ENCODE measurements at places on chromosomes 7 and 10. TPM values are rescaled to one million over a fixed set of nuclear protein-coding genes. Genes with fewer than 3 reads are reported as not detected.

The RBM48 gene
- 19.0 TPM for total RNA-seq

GRCh38 chr7:53657586-53657985 is 622.2 kb downstream of the POM121L12 start:
- H3K4me1 ChIP-seq, result no peaks in the 10 kb centered on the region
- no peaks in the 10 kb centered on the region for H3K36me3 ChIP-seq
- H3K27me3 ChIP-seq, result no peaks in the 10 kb centered on the region
- no peak for DNase-seq

The PAX2 gene
- total RNA-seq, result not detected

The HOXA3 gene
- total RNA-seq, result not detected

The RADIL gene
- total RNA-seq, result 0.12 TPM

DNA sequence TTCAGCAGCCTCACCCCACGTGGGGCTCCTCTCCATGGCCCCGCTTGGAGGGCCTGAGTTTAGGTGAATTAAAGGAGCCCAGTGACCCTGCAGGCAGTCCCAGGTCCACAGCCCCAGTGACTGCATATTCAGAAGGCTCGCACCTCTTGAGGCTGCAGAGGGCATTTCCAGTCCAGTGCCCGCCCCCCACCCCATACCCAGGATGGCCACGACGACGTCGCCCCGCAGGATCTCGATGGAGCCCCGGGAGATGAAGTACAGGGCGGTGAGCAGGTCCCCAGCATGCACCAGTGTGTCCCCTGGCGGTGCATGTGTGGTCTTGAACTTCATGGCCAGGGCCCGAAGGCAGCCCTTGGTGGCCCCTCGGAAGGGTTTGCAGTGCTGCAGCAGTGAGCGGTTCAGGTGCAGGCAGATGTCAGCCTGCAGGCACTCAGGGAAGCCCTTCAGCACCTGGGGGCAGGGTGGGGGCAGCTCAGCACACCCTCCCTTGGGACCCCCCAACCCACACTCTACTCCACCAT is 28.1 kb downstream of the KCNH2 start:
- no peak for DNase-seq
- no peaks in the 10 kb centered on the region for H3K4me1 ChIP-seq
- H3K27me3 ChIP-seq, result peaks cover 23% of the 10 kb centered on the region
- H3K27ac ChIP-seq, result no peak overlapping the region
- no peak overlapping the region for H3K4me3 ChIP-seq
- no peaks in the 10 kb centered on the region for H3K36me3 ChIP-seq

The CDNF gene
- 0.94 TPM for total RNA-seq

DNA sequence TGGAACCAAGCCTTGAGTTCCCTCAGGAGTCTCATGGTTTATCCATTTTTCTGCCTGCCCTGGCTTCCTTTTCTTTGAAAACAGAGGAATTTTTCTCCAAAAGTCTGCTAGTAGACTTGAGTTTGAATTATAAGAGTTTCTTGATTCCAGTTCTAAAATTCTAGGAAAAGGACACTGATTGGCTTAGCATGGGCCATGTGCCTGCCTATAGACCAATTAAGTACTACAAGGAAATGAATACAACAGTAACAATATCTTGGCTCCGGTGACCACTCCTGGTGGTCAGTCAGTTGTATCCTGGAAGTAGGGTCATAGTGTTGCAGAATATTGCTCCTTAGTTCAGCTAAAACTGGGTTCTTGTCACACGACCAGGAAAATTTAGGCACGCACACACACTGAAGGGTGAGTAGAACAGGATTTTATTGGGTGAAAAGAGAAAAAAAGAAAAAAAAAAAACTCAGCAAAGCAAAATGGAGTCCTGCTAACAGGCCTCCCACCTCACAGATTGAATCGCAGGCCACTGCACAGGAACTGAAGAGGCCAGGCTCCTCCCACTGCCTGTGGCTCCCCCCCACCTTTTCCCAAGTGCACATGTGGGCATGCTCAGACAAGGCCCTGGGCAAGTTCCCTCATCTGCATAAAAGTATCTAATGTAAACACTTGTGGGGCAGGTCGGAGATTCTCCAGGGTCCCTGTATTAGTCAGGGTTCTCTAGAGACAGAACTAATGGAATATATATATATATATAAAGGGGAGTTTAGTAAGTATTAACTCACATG is 155.1 kb downstream of the LYZL1 start:
- H3K36me3 ChIP-seq, result peaks cover 14% of the 10 kb centered on the region
- H3K4me3 ChIP-seq, result no peak overlapping the region
- H3K27ac ChIP-seq, result no peak overlapping the region
- DNase-seq, result no peak
- H3K27me3 ChIP-seq, result no peaks in the 10 kb centered on the region

DNA sequence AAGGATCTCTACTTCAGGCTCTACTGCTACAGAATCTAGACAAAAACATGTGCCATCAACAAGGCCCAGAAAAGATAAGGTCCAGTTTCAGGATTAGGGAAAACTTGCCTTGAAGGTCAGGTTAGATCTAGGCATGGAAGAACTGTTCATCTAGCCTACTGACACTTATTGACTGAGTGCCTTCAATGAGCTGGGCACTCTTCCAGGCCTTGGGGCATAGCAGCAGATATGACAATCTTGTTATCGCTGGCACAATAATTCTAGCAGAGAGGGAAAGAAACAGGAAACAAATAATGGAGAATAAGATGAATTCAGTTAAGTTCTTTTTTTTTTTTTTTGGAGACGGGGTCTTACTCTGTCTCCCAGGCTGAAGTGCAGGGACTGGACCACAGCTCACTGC is 71.6 kb downstream of the ADCYAP1R1 start:
- no peak overlapping the region for H3K4me3 ChIP-seq
- H3K4me1 ChIP-seq, result no peaks in the 10 kb centered on the region
- no peak for DNase-seq
- H3K36me3 ChIP-seq, result no peaks in the 10 kb centered on the region
- H3K27me3 ChIP-seq, result peaks cover 24% of the 10 kb centered on the region

DNA sequence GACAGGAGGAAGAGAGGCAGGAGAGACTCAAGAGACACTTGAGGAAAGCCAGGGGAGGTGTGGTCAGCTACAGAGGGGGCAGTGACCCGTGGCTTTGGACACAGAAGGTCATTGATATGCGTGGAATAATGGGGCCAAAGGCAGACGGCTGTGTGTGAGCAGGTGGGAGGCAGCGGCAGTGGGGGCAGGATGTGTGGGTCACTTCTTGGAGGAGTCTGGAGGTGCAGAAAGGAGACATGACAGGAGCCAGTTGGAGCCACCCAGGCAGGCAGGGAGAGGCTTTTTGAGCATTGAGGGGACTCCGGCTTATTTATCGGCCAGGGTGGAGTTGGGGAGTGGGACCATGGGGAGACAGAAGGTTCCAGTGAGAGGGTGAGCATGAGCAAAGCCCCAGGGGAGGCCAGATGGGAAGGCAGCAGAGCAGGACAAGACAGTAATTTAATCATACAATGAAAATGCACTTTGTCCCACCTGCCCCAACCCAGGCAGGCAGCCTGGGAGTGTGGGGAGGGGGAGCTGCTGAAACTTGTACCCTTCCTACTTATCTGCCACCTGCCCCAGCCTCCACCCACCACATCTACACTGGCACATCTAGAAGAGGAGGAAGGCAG is 5.0 kb downstream of the LDB3 start:
- H3K27ac ChIP-seq, result no peak overlapping the region
- DNase-seq, result no peak
- no peaks in the 10 kb centered on the region for H3K36me3 ChIP-seq
- no peaks in the 10 kb centered on the region for H3K4me1 ChIP-seq
- no peak overlapping the region for H3K4me3 ChIP-seq
- H3K27me3 ChIP-seq, result peaks cover 3% of the 10 kb centered on the region

DNA sequence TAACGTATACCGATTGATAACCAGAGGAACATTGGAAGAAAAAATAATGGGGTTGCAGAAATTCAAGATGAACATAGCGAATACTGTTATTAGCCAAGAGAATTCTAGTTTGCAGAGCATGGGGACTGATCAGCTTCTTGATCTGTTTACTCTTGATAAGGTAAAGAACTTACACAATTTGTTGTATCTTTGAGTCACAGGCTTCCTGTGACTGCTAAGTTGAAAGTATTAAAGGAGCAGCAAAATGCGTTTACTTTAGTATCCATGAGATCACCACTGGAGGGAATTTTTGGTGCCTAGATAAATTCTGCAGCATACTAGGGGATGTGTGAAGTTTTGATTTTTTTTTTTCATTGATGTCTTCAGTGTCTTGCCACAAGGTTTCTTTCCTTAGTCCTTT is 103.6 kb downstream of the BTAF1 start:
- H3K4me3 ChIP-seq, result no peak overlapping the region
- H3K4me1 ChIP-seq, result peaks cover 12% of the 10 kb centered on the region
- H3K27ac ChIP-seq, result no peak overlapping the region
- peaks cover 42% of the 10 kb centered on the region for H3K36me3 ChIP-seq
- H3K27me3 ChIP-seq, result no peaks in the 10 kb centered on the region
- no peak for DNase-seq

GRCh38 chr7:137944168-137944567 is 57.7 kb downstream of the CREB3L2 start:
- no peaks in the 10 kb centered on the region for H3K36me3 ChIP-seq
- H3K4me1 ChIP-seq, result peaks cover 2% of the 10 kb centered on the region
- H3K27me3 ChIP-seq, result no peaks in the 10 kb centered on the region
- no peak overlapping the region for H3K4me3 ChIP-seq

The EFCAB10 gene
- not detected for total RNA-seq
